Non-pigmented ciliary epithelial cell (primary cell): ENCODE measurements at places on chromosomes 12 and 14.

GRCh38 chr14:47438650-47439140 is 236.7 kb downstream of the MDGA2 start:
- DNase-seq = peak; percentile 48

DNA sequence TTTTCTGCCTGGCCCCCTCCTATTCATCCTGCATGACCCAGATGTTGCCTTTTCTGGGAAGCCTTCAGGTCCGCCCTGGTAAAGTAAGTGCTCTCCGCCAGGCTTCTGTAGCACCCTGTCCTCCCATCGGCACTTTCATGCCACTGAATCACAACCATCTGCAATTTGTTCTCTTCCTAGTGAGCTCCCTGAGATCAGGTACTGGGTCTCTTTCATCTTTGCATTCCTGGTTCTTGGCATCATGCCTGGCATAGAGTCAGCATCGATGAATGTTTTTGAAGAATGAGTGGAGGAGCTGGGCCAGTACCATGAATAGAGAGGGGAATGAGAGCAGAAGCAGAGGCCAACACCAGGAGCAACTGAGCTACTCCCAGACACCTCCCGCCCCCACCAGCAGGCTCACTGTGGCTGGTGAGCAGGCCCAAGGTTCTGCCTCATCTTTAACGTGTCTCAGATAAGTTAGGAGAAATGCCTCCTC is 13.1 kb downstream of the ZDHHC22 start:
- DNase-seq = no peak

GRCh38 chr14:69027242-69027913 is 48.3 kb upstream of the ACTN1 start:
- no peak for DNase-seq

- DNase-seq = peak; percentile 9
Measured at GRCh38 chr14:37903343-37904191, 304.1 kb upstream of the SSTR1 start.

- no peak for DNase-seq
Measured at GRCh38 chr14:26636561-26636960, 38.7 kb upstream of the NOVA1 start.

GRCh38 chr12:29208060-29208459 is 59.0 kb downstream of the FAR2 start:
- no peak for DNase-seq

DNA sequence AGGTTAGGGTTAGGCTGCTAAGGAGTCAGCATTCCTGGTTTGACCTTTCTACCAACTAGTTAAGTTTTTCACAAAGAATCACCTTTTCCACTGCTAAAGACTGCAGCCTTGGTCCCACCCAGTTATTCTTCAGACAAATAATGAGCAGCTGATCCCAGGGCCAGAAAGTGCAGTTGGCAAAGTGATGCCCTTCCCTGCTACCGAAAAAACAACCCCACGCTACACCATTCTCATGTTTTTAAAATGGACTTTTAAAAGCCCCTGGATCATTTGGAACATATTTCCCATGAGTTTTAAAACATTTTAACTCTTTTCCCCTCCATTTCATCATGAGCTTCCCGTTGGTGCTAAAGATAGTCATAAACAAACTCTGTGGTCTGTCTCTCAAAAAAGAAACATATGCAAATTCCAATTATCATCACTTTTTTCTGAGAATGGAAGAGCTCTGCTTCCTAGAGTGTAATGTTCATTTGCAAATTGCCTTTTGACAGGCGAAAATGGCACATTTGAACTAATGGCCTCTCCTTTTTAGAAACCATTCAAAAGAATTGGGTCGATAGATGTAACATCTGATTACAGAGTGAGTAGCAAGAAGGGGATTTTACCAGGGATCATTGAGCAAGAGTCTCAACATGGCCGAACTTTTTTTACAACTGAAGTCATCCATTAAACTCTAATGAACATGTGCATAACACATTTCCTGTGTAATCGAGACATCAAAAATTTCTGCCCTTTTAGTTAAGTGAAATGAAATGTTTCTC is 129.3 kb upstream of the RAP1B start:
- no peak for DNase-seq

- no peak for DNase-seq
Measured at GRCh38 chr12:72889791-72890190, 617.6 kb downstream of the TRHDE start.

DNA sequence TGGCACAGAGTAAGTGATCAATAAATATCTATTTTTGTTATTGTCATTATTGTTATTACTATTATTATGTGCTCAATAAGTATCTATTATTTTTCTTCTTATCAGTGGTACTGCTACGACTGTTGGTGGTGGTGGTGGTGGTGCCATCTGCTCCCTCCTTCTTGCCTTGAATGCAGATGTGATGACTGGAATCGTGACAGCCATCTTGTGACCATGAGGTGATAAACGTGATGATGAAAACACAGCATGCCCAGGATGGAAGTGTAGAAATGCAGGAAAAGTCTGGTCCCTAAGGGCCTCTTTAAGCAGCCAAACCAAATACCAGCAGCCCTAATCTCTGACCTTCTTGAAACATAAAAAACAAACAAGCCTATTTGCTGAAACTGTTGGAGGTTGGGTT is 22.4 kb downstream of the SLC6A12 start:
- DNase-seq = no peak

DNA sequence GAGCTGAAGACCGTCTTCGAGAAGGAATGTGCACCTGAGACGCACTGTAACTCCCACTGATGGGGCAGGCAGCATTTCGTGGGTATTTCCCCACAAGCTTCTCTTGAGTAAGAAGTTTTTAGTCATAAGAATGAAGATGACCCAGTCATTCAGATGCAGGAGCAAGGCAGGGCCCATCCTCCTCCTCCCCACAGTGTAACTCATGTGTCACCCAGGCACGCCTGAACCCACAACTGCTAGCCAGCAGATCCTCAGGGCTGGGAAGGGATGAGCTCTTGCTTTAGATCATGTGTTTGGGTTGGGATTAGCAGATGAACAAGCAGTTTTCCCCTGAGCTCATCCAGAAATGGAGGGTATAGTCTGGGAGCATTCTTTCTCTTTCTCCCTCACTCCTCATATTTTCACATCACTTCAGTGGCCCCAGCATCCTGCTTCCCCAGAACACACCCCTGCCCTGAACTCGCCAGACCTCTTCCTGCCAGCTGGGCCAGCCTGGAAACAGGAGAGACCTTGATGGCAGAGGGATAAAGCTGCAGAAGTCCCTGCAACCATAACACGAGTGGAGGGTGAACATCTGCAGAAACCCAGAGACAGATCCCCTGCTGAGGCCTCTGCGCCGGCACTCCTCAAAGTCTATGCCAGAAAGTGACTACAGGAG is 73.3 kb downstream of the B4GALNT3 start:
- DNase-seq = no peak

GRCh38 chr12:64450711-64451486 is 1.0 kb upstream of the TBK1 start:
- no peak for DNase-seq

DNA sequence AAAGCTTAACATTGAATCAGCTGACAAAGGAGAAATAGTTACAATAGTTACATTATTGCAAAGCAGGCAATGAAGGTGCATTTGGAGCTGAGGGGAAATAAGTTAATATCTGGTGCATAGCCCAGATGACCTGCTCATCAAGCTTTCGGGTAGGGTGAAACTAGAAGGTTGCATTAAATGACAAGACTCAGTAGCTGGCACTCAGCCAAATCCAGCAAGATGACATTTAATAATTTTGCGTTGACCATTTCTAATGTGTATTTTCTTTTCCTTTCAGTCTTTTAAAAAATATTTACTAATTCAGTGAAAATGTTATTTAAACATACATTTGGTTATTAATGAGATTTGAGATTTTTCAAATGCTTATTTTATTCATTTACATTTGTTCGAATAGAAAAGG is 188.6 kb downstream of the SLC5A8 start:
- DNase-seq = no peak

DNA sequence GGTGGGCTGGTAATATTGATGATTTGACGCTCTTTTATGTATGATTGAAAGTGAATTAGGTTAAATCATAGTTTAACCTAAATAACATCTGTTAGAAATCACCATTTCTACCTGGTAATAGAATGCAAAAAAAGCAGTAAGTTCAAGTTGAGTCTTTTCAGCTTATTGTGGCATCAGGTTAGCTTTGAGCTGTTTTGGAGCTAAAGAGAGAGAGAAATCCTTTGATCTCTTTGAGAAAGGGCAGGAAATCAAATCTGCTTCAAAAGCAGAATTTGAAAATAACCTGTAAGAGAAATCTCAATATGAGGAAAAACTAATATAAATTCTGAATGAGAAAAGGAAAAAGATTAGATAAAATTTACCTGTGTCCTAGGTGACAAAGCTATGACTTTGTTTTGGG is 62.2 kb downstream of the CKB start:
- DNase-seq = no peak

GRCh38 chr14:23062002-23062401 is 4.7 kb upstream of the CDH24 start:
- DNase-seq = peak; percentile 86

DNA sequence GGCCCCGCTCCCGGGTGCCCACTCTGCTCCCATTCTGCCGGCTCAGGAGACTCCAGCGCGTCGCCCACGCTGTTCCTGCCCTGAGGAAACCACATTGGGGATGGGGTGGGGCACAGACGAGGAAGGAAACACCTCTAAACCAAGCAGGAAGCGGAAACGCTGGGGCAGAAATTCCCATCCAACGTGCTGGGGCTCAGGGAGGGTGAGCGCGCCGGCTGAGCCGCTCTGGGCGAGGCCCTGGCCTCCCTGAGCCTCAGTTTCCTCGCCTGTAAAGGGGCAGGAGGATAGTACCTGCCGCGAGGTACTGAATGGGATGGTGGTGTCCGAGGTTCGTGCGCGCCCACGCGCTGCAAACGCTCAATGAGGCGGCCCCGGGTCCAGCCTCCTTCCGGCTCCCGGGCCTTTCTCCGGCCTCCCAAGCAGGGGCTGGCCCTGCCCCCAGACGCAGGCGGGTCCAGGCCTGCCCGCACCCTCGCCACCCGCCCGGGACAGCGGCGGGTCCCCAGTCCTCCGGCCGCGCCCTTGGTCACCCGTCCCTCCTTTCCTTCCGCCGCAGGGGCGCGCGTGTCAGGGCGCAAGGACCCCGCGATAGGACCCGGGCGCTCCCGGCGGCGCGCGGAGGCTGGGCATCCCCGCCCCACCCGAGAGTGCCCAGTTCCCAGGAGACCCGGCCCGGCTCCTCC is 673 bp downstream of the BEGAIN start:
- no peak for DNase-seq

- DNase-seq = no peak
Measured at GRCh38 chr14:101350021-101350420, 211.3 kb upstream of the DIO3 start.

- no peak for DNase-seq
Measured at GRCh38 chr14:76412501-76412900, 36.6 kb downstream of the ESRRB start.
